Coronary artery (tissue), 2 donors: ENCODE measurements at places on chromosomes 2 and 18.

GRCh38 chr2:68889500-68889899 lies 18.3 kb upstream of the BMP10 start:
- no peak for DNase-seq

- DNase-seq = no peak
These were observed 148.8 kb upstream of the DLGAP1 start for GRCh38 chr18:4603955-4604354.

DNA sequence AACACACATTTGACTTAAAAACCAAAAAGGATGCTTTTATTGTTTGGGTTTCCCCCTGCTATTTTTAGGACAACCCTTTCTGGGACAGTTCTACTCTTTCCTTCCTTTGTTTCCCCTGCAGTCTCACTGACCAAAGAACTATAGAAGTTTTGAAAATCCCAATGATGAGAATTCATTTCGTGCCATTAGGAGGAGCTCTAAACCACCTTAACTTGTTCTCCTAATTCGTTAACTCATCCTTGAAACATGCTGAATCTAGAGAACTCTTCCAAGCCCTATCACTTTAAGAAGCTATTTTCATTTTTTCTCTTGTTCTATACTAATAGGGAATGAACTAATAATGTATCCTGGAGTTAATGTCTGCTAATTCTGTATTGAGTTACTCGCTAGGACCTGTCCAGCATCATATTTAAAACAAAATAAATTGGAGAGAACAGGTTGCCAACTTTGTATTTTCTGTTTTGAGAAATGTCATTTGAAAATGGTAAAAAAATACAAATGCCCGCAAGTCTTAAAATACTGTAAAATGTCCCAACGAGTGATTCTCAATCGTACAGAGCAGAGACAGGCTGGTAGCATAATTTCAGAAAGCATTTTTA lies 62.9 kb downstream of the AFTPH start:
- no peak for DNase-seq

DNA sequence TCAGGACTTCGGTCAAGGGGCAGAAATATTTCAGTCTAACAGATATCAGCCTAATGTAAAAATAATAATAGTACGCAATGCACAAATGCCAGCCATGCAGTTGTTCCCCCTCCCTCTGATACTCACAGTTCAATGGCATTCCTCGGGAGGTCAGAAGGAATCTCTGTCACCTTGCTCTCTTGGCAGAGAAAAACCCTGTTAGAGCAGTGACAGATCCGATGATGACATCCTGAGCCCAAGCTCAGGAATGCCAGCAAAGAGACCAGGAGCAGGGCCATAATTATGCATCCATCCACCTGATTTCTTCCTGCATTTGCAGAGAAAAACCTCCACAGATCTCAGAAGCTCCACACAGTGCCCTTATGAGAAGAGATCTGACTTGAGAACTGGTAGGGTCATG lies at the start of gene FSHR:
Gene FSHR, minus strand, starts transcription at position 376 of the 400 bp plus-strand sequence. Its CDS starts 98 bp downstream, at position 278.
- DNase-seq = no peak

GRCh38 chr2:175628243-175628642 lies 373.8 kb downstream of the LNPK start:
- no peak for DNase-seq

GRCh38 chr2:144165599-144166250 lies 354.2 kb downstream of the ZEB2 start:
- no peak for DNase-seq

DNA sequence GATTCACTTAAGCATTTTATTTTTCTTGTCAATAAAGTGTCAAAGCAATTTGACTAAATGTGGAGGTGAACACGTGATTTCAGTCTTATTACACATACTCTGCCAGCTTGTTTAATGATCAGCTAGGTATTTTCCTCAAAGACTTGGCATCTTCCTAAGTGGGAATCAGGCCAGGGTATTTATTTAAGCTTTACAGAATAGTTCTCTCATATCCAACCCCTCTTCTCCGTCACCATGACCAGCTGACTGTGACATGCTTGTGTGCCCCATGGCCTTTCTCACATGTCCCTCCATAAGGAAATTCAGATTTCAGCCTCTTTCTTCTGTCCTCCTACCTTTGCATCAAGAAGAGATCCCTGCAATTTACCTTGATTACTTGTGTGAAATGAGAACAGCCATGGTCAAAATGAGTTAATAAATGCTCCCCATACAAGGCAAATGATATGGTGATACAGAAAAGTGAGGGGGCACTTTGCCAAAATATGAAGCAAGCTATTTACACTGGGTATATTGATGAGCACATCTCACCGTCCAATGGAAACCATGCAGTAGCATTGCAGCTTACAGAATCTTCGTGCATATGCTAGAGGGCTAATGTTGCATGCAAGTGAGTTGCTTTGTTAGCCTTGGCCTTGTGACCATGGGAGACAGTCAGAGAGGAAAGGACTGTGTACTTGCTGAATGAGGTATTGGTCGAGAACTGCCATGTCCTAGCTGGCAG lies 202.2 kb downstream of the RNF152 start:
- DNase-seq = no peak

GRCh38 chr2:222835143-222835822 lies 25.6 kb upstream of the ACSL3 start:
- no peak for DNase-seq

- no peak for DNase-seq
These were observed 551.1 kb downstream of the ZEB2 start for GRCh38 chr2:143968860-143969259.

DNA sequence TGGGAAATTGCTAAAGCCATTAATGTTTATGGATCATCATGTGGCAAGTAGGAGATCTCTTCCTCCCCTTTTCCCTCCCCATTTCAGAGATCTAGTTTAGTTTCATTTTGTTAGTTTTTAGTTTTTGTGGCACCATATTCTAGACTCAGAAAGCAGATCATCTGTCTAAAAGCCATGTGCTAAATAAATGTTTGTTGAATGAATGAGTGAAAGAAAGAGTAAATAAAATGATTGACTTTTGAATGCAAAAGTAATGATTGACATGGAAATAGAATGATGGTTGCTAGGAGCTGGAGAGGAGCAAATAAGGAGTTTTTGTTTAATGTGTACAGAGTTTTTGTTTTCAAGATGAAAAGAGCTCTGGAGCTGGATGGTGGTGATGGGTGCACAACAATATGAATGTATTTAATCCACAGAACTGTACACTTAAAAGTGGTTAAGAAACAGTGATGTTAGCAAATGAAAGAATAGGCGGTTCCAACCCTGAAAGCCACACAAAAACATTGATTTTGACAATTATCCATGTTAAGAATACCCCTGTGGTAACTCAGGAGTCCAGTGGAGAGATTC lies 23.6 kb downstream of the TMEM178A start:
- no peak for DNase-seq

DNA sequence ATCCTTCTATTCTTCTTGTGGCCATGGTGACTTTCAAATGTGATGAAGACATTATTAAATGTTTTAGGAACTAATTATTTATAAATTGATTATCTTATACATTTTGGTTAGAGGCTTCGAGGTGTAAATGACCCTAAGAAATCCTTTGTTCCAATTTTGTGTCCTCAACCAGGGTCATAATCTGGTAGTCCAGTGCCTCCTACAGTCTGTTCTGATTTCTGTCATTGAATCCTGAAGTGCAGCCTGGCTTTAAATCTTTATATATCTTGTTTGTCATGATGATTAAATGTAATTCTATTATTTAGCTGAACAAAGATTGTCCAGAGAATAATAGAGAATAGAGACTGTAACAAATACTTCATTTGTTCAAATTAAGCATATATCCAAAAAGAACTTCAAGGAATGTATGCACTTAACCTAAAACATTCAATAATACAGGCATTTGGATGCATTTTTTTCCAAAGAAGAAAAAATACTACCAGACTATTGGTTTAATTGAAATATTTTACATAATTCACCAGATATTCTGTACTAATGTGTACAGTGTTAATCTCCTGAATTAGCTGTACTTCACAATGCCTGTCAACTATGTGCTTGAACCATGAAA lies 89.8 kb downstream of the PRPF40A start:
- DNase-seq = no peak

GRCh38 chr2:102803041-102803896 lies 41.4 kb downstream of the TMEM182 start:
- DNase-seq = no peak

DNA sequence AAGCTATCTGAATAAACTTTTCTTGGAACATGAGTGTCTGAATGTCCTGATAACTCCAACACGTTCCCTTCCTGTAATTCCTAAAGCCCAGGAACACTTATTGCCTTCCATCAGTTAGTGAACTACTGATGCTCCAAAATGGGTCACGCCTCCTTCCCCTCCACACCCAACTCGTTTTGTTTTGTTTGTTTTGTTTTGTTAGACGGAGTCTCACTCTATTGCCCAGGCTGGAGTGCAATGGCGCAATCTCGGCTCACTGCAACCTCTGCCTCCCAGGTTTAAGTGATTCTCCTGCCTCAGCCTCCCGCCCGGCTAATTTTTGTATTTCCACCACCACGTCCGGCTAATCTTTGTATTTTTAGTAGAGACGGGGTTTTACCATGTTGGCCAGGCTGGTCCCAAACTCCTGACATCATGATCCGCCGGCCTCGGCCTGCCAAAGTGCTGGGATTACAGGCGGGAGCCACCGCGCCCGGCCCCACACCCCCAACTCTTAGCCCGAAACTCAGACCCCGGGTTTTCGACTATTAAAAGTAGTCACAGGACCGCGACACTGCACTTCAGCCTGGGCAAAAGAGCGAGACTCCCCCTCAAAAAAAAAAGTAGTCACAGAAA lies 774 bp downstream of the IER3IP1 start:
- no peak for DNase-seq

- DNase-seq = no peak
These were observed 67.8 kb downstream of the MYT1L start for GRCh38 chr2:2263196-2263829.

GRCh38 chr2:223976635-223977226 lies 19.5 kb downstream of the MRPL44 start:
- DNase-seq = no peak

- no peak for DNase-seq
These were observed 107.7 kb downstream of the CBLN2 start for GRCh38 chr18:72436401-72436800.

GRCh38 chr18:34467058-34467457 lies 242.3 kb upstream of the NOL4 start:
- no peak for DNase-seq

- DNase-seq = no peak
These were observed 236.3 kb upstream of the RASGRP3 start for GRCh38 chr2:33240178-33240577.

- no peak for DNase-seq
These were observed 530 bp downstream of the GALNT1 start for GRCh38 chr18:35581898-35582641.

GRCh38 chr2:950080-950966 lies at the start of gene SNTG2:
Gene SNTG2 (plus strand): TSS chr2:950849. CDS start chr2:950997, 148 bp downstream.
- DNase-seq = no peak

- DNase-seq = no peak
These were observed 814.5 kb upstream of the LRATD1 start for GRCh38 chr2:13818002-13818401.

GRCh38 chr2:197982565-197982964 lies 178.2 kb downstream of the PLCL1 start:
- no peak for DNase-seq

GRCh38 chr2:78845664-78846185 lies 179.8 kb upstream of the REG3G start:
- DNase-seq = no peak

DNA sequence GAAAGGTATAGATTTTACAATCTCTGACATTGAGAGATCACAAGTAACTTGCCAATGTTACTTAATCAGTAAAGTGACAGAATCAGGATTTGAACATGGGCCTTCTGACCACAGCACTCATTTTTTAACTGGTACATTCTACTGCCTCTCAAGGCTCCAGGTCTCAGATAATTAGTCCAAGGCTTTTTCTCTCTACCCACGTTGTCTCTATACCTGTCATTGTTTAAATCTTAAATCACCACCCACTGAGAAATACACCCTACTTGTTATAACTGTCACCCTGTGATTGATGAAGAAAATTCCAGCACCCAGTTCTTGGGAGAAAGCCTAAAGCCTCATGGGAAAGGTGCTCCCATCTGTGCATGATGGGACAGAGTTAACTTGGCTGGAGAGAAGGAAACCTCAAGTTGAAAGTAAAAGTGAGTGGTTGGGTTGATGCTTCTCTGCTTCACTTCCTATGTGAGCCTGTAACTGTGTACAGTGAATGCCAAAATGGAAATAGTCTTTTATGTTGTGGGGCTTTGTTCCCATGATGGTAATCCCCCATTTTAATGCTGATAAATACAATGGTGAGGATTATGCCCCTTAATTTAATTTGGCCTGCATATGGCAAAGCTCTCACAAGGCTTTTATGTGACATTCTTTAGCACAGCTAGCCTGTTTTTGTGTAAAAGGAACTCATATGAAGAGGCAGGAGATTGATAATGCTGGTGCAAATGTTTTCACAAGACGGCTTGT lies 190.1 kb upstream of the SP5 start:
- DNase-seq = no peak
